ENCODE measurements at places on chromosomes 11 and 22.

GRCh38 chr22:29330753-29331152 lies 15.3 kb upstream of the RASL10A start:
- DNase-seq = no peak

GRCh38 chr11:75478783-75479596 lies 46.0 kb upstream of the KLHL35 start:
- DNase-seq = no peak

DNA sequence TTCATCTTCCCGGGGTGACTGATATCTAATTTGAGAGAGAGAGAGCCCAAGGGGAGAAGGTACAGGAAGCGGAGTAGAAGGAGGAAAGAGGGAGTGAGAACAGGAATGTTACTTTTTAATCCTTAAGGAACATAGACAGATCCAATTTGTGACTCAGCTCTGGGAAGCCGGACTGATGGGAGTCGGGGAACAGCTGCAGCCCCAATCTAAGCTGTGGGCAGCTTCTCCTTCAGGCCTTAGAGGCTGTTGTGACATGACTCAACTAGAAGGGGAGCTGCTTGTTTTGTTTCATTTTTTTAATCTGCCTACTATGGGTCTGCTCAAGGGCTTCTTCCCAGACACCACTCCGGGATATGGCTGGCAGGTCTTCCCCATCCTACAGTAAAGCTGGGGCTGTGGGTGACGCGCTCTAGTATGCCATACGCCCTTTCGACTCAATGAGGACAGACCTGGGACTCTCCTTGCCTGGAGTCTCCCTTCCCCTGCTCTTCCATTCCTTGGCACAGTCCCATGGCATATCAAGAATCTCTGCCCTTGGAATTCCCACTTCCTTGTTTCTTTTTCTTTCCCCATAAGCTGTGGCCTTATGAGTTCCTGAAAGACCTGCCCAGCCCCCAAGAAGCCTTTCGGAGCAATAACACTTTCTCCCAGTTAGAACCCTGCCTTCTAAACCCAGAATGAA lies 103.3 kb upstream of the AKIP1 start:
- DNase-seq = no peak

DNA sequence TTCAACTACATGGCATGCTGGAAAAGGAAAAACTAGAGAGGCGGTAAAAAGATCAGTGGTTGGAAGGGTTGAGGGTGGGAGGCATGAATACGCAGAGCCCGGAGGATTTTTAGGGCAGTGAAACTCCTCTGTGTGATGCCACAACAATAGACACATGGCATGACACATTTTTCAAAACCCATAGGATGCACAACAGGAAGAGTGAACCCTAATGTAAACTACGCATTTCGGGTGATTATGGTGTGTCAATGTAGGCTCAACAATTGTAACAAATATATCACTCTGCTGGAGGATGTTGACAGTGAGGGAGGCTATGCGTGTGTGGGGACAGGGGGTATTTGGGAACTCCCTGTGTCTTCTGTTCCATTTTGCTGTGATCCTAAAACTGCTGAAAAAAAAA lies 15.7 kb upstream of the FAM83F start:
- DNase-seq = no peak

DNA sequence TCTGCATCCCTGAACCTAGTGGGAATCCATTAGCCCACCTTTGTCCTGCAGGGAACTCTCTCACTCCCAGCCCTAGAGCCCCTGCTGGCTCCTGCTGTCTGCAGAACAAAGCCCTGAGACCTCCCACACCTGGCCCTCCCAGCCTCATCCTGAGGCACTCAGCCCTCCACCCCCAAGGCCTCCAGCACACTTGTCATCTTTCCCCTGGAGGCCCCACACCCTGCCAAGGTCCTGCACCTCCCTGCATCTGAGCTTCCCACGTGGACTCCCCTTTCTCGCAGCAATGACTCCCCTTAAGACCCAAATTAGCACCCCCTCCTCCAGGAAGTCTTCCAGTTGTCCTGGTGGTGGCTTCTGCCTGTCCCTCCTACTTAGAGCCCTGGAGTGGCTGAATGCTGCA lies 42.3 kb upstream of the LINC01488 start:
- DNase-seq = no peak

Data from activated naive CD4-positive, alpha-beta T cell (primary cell).